Lower leg skin (tissue), 4 donors: ENCODE measurements at places on chromosomes 1 and 21. TPM values are rescaled to one million over a fixed set of nuclear protein-coding genes. Genes with fewer than 3 reads are reported as not detected.

SYCP1 gene
- total RNA-seq, result not detected

GJA9 gene
- total RNA-seq, result 0.19 TPM

- no peak for DNase-seq
These were observed 11.4 kb downstream of the FLG2 start for GRCh38 chr1:152348447-152348846.

DNA sequence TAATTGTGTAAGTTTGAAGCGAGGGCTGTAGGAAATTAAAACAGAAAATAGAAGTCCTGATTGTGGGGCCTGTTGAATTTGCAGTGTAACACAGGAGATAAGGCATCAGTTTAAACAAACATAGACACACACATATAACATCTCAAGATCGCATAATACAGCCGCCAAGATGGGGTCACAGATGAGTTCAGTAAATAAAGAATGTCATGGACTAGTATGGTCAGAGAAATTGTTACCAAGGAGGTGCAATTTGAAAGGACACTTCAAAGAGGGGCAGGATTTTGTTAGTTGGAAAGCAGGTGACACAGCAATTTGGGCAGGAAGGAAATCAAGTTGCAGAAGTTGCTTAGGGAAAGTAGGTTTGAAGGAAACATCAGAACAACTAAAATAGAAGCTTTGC lies 450.0 kb downstream of the USP25 start:
- no peak for DNase-seq

- no peak for DNase-seq
These were observed 16.1 kb upstream of the XPR1 start for GRCh38 chr1:180615493-180616290.

GRCh38 chr1:20071416-20071815 lies 1.4 kb downstream of the PLA2G5 start:
- peak; percentile 25 for DNase-seq

DNA sequence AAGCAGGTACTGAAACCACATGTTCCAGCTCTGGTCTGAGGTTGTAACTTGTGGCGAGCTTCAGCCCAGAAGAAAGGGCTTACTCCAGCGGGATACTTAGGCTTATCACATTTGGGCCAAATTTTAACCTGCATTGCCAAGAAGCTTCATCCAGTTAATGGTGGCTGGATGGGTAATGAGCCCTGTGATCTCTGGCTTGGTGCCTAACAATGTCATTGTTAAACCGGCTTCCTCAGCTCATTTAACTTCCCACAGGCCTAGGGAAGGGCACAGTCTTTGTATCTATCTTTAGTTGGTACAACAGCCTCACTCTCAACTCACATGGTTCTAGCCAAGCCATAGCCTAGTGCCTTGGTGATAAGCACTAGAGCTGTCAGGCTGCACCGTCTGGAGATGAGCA lies 43.6 kb upstream of the CCDC190 start:
- no peak for DNase-seq

DNA sequence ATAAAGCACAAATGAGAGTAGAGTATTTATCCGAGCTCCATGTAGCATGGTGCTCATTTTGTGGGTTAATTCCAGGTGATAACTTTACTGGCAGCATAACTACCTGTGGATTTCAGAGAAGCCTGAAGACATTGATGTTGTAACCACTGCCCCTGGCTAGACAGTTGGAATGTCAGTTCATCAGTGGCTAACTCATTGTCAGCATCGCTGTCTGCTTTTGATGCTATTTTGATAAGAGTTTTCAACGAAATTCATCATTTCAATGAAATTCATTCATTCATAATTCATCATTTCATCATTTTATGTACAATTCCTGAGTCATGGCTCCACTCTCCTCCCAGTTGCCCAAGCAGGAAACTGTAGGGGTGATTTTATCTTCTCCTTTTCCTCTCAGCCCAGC lies 34.4 kb downstream of the HSD3B1 start:
- no peak for DNase-seq

DNA sequence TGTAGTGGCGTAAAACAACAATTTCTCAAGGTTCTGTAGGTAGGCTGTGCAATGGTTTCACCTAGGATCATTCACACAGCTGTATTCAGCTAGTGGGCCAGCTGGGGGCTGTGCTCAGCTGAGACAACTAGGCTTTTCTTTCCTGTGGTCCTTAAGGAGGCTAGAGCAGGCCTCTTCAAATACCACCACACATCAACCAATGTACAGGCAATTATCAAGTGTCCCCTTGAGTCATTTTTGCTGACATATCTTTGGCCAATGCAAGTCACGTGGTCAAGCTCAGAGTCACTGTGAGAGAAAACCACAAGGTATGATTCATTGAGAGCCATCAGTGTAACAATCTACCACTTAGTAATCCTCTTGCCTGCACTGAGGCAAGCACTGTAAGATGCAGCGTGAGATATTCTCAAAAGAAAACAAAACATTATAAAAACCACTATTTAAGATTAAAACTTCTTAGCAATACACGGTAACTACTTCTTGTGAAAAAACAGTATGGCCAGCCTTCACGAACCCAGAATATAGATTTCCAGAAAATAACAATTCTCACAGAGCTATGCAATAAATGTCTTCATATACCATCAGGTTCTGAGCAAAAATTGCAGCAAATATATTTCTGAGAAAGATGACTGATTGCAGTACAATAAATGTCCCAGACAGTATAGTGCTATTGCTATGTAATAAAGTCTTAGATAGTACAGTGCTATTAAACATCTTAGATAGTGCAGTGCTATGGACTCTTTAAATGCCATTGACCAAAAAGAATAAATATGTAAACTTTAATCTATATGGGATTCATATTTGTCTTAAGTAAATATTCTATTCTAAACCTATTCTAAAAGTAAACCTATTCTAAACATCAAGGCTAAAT lies 55.3 kb downstream of the NME7 start:
- DNase-seq, result no peak

GRCh38 chr1:167701510-167701909 lies 20.3 kb upstream of the MPZL1 start:
- no peak for DNase-seq

GRCh38 chr1:17540255-17541001 lies 930 bp downstream of the ARHGEF10L start:
- DNase-seq, result no peak

- no peak for DNase-seq
These were observed 299.7 kb downstream of the VAV3 start for GRCh38 chr1:107664982-107665925.
